Hindlimb muscle (tissue), 1 donor: ENCODE measurements at places on chromosomes 5 and 9.
A peak's percentile ranks its signal among the peaks of the same experiment; 100 is the strongest.

DNA sequence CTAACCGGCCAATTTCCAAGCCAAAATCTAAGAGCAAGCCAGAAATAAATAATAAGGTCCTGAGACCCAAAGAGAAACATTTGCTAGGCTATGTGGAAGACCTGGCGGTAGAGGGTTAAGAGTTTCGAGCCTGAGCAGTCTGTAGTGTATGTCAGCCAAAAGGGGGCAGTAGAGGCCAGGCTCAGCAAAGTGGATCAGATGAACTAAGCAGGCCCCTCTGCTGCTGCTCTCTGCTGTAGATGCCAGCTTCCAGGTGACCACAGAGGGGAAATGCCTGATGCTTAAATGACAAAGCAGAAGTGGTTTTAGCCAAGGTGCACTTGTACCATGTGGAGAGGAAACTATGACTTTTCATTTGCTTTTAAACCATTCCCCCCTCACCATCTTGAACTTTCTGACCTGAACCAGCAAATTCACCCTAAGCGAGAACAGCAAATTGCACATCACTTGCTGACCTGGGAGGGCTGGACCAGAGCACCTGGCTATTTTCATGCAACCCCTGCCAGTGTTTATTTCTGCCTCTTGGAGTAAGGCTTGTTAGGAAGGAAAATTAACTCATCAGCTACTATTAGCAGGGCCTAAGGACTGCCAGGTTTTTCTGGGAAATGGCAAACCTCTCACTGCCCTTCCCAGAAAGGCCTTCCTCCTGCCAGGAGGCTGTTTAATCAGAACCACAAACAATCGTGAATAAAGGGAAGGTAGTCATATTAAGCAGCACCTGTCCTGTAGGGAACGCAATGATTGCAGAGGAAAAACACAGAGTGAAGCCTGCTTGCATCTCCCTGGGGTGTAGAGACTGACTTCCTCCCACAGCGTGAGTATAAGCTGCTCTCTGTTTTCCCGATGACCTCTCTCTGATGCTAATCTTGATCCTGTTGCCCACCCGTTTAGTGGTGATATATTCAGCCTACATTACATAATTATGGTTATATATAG is 818.2 kb downstream of the TLR4 start:
- peak; percentile 8 for DNase-seq

GRCh38 chr5:126810596-126811380 is 33.9 kb downstream of the LMNB1 start:
- DNase-seq = no peak

DNA sequence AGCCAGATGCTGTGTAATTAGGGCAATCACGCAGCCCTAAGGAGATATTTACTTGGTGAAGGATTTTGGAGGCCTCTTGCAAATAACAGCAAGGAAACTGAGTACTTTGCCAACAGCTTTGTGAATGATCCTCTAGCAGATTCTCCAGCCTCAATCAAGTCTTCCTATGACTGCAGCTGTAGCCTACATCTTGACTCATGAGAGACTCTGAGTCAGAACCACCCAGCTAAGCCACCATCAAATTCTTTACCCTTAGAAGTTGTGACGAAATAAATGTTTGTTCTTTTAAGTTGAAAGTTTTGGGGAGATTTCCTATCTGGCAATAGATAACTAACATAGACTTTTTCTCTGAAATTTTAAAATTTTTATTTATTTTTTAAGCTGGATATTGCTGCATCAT is 237.6 kb upstream of the CCNH start:
- DNase-seq = no peak

DNA sequence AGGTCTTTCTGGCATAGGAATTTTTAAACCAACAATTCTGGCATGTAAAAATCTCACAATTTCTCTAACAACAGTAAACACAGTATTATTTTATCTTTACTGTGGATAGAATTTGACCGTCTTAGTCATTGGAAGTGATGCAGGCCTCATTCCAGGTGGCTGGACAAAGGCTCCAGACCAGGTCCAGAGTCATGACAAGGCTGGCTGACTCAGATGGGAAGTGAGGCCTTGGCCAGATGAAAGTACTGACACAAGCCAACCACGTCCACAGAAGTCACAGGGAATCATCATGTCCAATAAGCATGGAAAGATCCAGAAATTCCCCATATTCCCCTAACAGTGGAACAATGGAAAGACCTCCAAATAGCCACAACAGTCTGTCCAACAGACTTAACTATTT is 12.4 kb downstream of the SPOCK1 start:
- no peak for DNase-seq

- peak; percentile 9 for DNase-seq
These were observed 12.3 kb downstream of the IFNA21 start for GRCh38 chr9:21154018-21154608.

DNA sequence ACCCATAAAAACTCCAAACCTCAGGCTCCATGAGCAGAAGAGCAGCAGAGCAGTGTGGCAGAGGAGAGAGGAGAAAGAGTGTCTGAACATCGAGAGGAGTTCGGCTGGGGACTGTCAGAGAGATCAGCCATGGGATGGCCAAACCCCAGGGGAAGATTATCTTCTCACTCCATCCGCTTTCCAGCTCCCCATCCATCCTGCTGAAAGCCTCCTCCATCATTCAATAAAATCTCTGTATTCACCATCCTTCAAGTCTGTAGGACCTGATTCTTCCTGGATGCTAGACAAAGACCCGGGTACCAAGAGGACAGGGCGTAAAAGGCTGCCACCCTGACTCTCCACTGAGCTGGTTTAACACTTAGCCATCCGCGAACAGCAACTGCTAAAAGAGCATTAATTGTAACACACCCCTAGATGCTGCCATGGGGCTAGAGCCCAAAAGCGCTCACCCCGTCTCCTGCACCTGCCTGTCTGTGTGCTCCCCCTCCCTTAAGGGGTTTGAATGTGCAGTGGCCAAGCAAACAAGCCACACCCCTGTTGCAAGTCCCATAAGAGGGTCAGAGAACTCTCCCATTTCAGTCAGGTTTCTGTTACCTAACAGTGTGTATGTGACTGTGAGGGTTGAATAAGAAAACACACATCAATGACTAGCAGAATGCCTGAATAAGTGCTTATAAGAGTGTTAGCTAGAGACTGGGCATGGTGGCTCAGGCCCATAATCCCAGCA is 13.9 kb upstream of the SELENOP start:
- DNase-seq = no peak

GRCh38 chr5:53109056-53109442 is 508 bp downstream of the MOCS2 start:
- no peak for DNase-seq
